ENCODE measurements at places on chromosomes 3 and 15.

GRCh38 chr15:88635318-88635717 lies 3.5 kb upstream of the ISG20 start:
- no peak for DNase-seq

GRCh38 chr3:90010341-90010740 lies 902.9 kb downstream of the EPHA3 start:
- no peak for DNase-seq

- DNase-seq, result no peak
Observed at GRCh38 chr15:101093958-101094357, 157.9 kb downstream of the CHSY1 start.

DNA sequence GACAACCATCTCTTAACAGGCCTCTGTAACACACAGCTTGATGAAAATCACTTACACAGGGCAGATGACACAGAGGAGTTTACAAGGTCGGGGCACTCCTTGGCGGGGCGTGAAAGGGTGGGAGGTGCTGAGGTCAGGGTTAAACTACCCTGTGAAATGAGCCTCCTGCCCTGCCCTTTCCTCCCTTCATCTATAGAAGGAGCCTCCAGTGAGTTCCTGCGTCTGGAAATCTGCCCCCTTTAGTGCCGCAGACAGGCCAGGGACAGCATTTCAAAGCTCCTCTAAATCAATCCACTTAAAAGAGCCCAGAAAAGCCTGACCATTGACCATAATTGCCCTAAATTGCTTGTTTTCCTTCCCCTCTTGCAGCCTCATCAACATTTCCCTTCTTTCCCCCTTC lies 1.9 kb downstream of the ROBO1 start:
- no peak for DNase-seq

DNA sequence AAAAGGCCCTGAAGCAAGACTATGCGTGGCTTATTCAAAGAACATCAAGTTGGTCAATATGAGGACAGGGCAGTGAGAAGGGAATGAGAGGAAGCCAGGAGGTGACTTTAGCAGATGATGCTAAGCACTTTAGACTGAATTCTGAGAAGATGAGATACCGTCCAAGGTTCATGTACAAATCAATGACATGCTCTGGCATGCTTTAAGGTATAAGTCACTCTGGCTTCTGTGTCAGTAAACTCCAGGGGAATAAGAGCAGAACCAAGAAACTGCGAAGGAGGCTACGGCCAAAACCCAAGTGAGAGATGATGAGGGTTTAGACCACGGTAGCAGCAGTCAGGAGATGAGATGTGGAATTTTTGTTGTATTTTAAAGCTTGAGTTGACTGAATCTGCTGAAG lies 8.9 kb upstream of the CCDC50 start:
- no peak for DNase-seq

GRCh38 chr3:175357758-175358157 lies 498.6 kb downstream of the NAALADL2 start:
- DNase-seq, result no peak

GRCh38 chr3:149771652-149772271 lies 19.5 kb upstream of the COMMD2 start:
- peak; percentile 35 for DNase-seq

GRCh38 chr3:57227204-57227929 lies at the start of gene APPL1:
APPL1 (plus strand) TSS chr3:57227729; CDS start chr3:57227884, 155 bp downstream.
- DNase-seq, result peak; percentile 81

GRCh38 chr3:13283877-13284264 lies 136.3 kb downstream of the NUP210 start:
- DNase-seq, result no peak

DNA sequence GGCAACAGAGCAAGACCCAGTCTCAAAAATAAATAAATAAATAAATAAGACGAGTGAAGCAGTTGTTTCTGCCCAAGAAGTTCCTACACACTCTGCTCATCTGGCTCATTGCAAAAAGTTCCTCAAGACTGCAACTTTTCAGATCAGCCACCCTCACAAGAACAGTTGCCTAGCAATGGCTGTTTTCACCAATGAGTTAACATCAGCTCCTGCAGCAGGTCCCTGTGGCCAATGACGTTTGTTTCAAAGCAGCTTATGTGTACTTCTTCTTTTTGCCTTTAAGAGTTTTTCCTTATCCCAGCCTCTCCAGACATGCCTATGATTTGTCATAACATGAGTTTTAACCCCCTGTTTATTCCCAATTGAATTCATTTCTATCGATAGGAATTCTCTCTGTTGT lies 118.4 kb upstream of the SPRED1 start:
- no peak for DNase-seq

DNA sequence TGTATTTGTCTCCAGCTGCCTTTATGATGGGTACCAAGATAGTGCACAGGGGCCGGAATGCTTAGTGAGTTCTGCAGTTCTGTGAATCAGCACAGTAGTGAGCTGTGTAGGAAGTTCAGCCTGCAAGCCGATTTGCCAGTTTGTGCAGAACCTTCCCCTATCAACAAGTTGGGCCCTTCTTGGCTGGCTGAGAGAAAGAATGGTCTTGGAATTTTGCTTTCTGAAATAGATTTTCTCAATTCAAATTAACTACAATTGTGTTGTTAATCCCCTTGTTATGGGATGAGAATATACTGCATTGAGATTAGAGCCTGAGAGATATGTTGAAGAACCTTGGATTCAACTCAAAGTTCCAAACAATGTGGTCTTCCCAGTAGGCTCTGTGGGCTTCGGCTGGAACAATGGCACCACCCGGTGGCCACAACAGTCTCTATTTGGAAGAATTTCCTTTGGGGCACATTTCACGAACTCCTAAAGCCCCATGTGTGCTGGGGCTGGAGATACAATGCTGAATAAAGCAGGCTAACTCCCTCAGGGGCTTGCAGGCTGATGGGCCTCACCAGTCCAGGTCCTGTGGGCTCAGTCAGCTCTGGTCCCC lies 59.1 kb downstream of the TRIM42 start:
- peak; percentile 40 for DNase-seq

GRCh38 chr15:28078191-28078719 lies 20.9 kb downstream of the OCA2 start:
- DNase-seq, result no peak

DNA sequence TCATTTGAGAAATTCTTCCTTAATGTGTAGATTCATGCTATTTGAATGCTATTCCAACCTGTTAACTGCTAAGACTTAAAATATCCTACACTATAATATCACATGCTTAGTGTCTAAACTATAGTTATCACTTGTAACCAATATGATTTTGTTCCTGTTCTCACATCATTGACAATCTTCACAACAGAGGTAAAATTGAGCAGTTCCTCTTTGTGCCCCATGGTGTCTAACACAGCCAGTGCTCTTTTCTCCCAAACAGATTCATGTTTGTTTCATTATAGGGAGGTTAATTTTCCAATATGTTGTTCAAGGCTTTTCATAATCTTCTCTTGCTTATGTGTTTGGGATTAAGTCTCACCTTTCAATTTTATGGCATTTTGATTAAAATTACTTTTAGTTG lies 591.1 kb downstream of the ZPLD1 start:
- DNase-seq, result no peak

GRCh38 chr15:101256757-101257156 lies 4.9 kb upstream of the CHSY1 start:
- no peak for DNase-seq

- DNase-seq, result no peak
Observed at GRCh38 chr3:71048948-71049347, 534.6 kb downstream of the FOXP1 start.

GRCh38 chr3:115321400-115321805 lies 174.3 kb upstream of the ZBTB20 start:
- DNase-seq, result no peak

- no peak for DNase-seq
Observed at GRCh38 chr15:77326366-77326765, 93.5 kb downstream of the PEAK1 start.

DNA sequence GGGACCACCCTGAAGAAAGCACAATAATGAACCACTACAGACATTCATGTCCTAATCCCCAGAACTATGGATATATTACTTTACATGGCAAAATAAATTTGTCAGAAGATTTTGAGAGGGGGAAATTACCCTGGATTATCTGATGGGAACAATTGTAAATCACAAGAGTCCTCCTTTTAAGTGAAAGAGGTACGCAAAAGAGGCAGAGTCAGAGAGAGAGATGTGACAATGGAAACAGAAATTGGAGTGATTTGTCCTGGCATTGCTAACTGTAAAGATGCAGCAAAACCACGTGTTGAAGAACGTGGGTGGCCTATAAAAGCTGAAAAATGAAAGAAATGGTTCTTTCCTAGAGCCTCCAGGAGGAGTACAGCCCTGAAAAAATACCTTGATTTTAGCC lies 1121.4 kb upstream of the ALCAM start:
- DNase-seq, result no peak

DNA sequence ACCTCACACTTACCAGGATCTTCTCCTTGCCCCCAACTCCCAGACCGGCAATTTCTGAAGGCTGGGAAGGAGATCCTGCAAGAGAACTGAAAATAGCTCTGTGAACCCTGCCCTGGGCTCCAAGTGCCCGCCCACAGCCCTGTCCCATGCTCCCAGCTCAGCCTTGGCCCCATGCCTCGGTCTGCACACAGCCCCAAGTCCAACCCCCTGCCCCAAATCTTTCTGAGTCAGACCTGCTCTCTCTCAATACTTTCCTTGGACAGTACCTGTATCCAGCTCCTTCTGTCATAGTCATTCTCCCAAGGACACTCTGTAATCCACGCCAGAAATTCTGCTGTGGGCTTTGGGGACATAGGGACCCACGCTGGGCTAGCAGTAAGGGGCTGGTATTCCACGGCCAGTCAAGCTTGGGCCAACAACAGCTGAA lies 6.3 kb upstream of the SMAD3 start:
- DNase-seq, result no peak

GRCh38 chr3:87267953-87268645 lies 8.3 kb downstream of the POU1F1 start:
- DNase-seq, result no peak

DNA sequence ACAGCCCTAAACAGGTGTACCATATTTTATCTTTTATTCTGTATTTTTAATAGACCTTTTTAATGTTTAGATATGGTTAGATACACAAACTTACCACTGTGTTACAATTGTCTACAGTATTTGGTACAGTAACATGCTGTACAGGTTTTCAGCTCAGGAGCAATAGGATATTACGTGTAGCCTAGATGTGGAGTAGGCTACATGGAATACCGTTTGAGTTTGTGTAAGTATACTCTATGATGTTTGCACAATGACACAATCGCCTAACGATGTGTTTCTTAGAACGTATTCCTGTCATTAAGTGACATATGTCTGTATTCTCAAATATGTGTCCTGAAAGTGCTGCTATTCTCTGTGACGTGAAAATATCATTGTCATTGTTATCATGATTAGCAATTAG lies 62.6 kb downstream of the MFSD1 start:
- DNase-seq, result no peak

GRCh38 chr15:66569461-66570137 lies 3.8 kb upstream of the LCTL start:
- no peak for DNase-seq

GRCh38 chr15:57198654-57199291 lies 177.5 kb upstream of the CGNL1 start:
- peak; percentile 93 for DNase-seq

- DNase-seq, result no peak
Observed at GRCh38 chr15:81595752-81596151, 221.7 kb upstream of the TMC3 start.

- no peak for DNase-seq
Observed at GRCh38 chr3:155218462-155218861, 75.0 kb downstream of the STRIT1 start.

DNA sequence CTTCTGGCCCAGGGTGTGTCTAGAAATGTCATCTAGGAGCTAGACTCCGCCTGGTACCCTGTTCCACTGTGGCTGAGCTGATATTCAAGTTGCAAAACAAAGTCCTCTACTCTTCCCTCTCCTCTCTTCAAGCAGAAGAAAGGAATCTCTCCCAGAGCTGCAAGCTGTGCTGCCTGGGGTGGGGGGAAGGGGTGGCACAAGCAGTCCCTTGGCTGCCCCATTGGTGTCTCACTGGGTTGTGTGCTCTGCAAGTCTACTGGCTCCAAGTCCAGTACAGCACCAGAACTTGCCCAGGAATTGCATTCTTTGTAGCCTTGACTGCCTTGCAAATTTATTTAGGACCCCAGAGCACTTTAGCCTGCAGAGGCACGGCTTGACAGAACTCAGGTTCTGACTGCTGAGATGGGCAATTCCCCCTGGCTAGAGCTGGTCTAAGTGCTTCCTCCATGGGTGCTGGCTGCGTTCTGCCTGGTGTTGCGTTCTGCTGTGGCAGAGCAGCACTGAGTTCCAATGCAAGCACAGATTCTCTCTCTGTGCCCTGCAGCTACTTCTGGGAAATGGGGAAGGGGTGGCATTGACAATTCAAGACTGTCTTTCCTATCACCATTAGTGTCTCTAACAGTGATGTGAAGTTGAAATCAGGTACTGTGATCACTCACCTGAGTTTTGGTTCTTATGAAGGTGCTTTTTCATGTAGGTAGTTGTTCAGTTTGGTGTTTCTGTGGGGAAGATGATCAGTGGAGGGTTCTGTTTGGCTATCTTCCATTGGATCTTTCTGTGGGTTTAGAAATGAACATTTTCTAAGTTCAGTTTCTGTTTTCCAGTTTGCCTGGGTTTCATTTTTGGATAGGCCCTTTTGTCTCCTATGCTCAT lies 39.5 kb downstream of the OXSR1 start:
- DNase-seq, result no peak

GRCh38 chr3:53833700-53834099 lies 12.5 kb downstream of the CHDH start:
- DNase-seq, result no peak

GRCh38 chr3:24198728-24199127 lies 253.6 kb downstream of the NR1D2 start:
- DNase-seq, result no peak

DNA sequence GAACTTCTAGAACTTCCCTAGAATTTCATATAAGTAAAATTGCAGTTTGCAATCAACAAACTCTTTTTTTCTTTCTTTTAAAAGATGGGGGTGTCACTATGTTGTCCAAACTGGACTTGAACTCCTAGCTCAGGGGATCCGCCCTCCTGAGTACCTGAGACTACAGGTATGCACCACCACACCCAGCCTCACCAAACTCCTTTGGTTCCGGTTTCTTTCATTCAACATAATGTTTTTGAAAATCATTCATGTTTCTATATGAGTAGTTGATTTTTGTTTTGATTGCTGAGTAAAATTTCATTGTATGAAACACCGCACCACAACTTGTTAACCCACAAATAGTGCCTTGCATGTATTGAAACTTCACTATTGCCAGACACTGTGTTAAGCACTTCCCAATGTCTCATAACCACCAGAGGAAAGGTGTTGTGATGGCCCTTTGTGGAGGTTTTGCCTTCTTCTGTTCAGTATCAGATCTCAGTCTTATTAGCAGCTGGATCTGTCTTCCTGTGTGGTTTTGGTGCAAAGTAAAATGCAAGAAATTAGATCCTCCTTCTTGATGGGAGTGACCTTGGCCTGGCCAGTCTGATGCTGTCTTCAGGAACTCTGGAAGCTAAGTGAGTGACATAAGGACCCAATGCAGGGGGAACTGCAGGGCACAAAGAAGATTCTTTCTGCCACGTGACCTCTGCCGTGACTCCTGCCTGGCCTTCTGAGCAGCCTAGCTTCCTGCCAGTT lies 78.8 kb upstream of the UBE2E1 start:
- DNase-seq, result no peak

DNA sequence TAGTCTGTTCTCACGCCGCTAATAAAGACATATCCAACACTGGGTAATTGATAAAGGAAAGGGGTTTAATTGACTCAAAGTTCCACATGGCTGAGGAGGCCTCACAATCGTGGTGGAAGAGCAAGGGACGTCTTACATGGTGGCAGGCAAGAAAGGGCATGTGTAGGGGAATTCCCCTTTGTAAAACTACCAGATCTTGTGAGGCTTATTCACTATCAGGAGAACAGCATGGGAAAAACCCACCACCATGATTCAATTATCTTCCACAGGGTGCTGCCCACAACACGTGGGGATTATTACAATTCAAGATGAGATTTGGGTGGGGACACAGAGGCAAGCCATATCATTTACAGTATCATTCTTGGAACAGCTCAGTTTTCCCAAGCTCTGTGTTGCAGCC lies 268.0 kb downstream of the SUCLG2 start:
- no peak for DNase-seq

All from NCI-H774 (cell line).